MCF 10A (cell line): ENCODE measurements at places on chromosomes 1 and 21. TPM values are rescaled to one million over a fixed set of nuclear protein-coding genes. Genes with fewer than 3 reads are reported as not detected.
A peak's percentile ranks its signal among the peaks of the same experiment; 100 is the strongest.

- no peak overlapping the region for H3K4me3 ChIP-seq
- no peak for DNase-seq
- H3K4me1 ChIP-seq, result peaks cover 8% of the 10 kb centered on the region
- no peaks in the 10 kb centered on the region for H3K27me3 ChIP-seq
Observed at GRCh38 chr1:40395190-40396175, 22.0 kb downstream of the SMAP2 start.

- no peaks in the 10 kb centered on the region for H3K27me3 ChIP-seq
- no peak for DNase-seq
- H3K4me1 ChIP-seq, result peaks cover 64% of the 10 kb centered on the region
- peak overlapping the region; percentile 81 for H3K27ac ChIP-seq
- H3K4me3 ChIP-seq, result peak overlapping the region; percentile 22
- peaks cover 13% of the 10 kb centered on the region for H3K36me3 ChIP-seq
Observed at GRCh38 chr21:44925378-44925755, 4.7 kb upstream of the ITGB2 start.

WDR77 gene
- total RNA-seq, result 35.7 and 54.2 TPM in 2 replicates

- H3K4me1 ChIP-seq, result peaks cover 44% of the 10 kb centered on the region
- H3K27me3 ChIP-seq, result no peaks in the 10 kb centered on the region
- no peaks in the 10 kb centered on the region for H3K36me3 ChIP-seq
- H3K27ac ChIP-seq, result no peak overlapping the region
- no peak for DNase-seq
Observed at GRCh38 chr1:109997867-109998229, 13.3 kb downstream of the AHCYL1 start.

DNA sequence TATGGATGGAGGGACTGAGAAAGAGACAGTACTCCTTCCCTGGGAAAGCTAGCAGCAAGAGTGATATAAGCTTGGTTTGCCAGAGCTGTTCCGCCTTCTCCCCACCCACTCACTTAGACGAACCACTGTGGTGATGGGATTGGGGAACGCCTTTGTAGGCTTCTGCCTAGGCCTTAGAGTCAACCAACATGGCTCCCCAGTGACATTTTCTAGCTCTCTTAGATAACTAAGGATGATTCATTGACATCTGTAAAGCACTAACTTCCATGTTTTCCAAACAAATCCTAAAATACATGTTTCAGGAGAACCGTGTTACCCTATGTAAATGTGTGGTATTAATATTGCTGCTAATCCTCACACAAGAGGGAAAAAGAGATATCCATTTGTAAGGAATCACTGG is 21.6 kb upstream of the SSX2IP start:
- no peaks in the 10 kb centered on the region for H3K27me3 ChIP-seq
- no peaks in the 10 kb centered on the region for H3K36me3 ChIP-seq
- DNase-seq, result no peak
- no peak overlapping the region for H3K4me3 ChIP-seq

- H3K4me3 ChIP-seq, result no peak overlapping the region
- peaks cover 38% of the 10 kb centered on the region for H3K27me3 ChIP-seq
- no peak for DNase-seq
- H3K27ac ChIP-seq, result no peak overlapping the region
- H3K36me3 ChIP-seq, result no peaks in the 10 kb centered on the region
Observed at GRCh38 chr1:212968368-212968863, 18.1 kb downstream of the VASH2 start.

OR2T11 gene
- total RNA-seq, result not detected in 2 replicates
